ENCODE measurements at places on chromosomes 5 and 9. TPM values are rescaled to one million over a fixed set of nuclear protein-coding genes. Genes with fewer than 3 reads are reported as not detected.

DNA sequence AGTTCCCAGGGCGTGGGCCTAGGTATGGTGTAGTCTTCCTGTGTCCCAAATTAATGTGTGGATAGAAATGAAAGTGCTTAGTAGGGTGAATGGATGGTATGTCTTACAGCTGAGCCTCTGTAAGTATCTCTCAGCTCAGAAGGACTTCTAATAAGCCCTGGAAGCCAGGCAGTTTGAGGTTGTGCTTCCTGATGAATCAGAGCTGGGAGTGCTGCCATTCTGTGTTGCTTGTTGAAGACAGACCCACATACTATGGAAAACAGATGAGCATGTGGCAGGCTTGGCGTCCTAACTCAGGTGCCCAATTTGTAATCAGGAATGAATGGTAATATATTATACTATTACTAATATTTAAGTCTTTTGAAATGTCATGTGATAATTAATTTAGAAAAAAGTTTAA lies 69.8 kb downstream of the CMYA5 start:
- H3K27me3 ChIP-seq, result no peaks in the 10 kb centered on the region
- H3K4me1 ChIP-seq, result no peaks in the 10 kb centered on the region
- H3K4me3 ChIP-seq, result no peak overlapping the region
- DNase-seq, result no peak
- H3K36me3 ChIP-seq, result no peaks in the 10 kb centered on the region

GRCh38 chr5:98588215-98588614 lies 185.2 kb upstream of the RGMB start:
- no peaks in the 10 kb centered on the region for H3K4me1 ChIP-seq
- H3K36me3 ChIP-seq, result no peaks in the 10 kb centered on the region
- no peak overlapping the region for H3K27ac ChIP-seq
- DNase-seq, result no peak

GRCh38 chr5:119187776-119188529 lies 117.1 kb downstream of the DMXL1 start:
- no peak for DNase-seq
- no peak overlapping the region for H3K4me3 ChIP-seq
- H3K27me3 ChIP-seq, result no peaks in the 10 kb centered on the region
- no peaks in the 10 kb centered on the region for H3K4me1 ChIP-seq

- no peaks in the 10 kb centered on the region for H3K36me3 ChIP-seq
- H3K27ac ChIP-seq, result no peak overlapping the region
- H3K4me3 ChIP-seq, result no peak overlapping the region
These were observed 25.2 kb downstream of the SLC25A48 start for GRCh38 chr5:135859641-135860040.

- peaks cover 5% of the 10 kb centered on the region for H3K4me1 ChIP-seq
- no peaks in the 10 kb centered on the region for H3K27me3 ChIP-seq
- no peak overlapping the region for H3K4me3 ChIP-seq
- H3K36me3 ChIP-seq, result no peaks in the 10 kb centered on the region
These were observed 97.4 kb upstream of the IFNK start for GRCh38 chr9:27426511-27427271.

- H3K4me1 ChIP-seq, result no peaks in the 10 kb centered on the region
- no peak overlapping the region for H3K4me3 ChIP-seq
- no peaks in the 10 kb centered on the region for H3K36me3 ChIP-seq
- DNase-seq, result no peak
- H3K27me3 ChIP-seq, result no peaks in the 10 kb centered on the region
These were observed 128.3 kb downstream of the MARCHF11 start for GRCh38 chr5:16051246-16051755.

The ZDHHC12 gene
- total RNA-seq, result 37.0 TPM

All from thoracic aorta (tissue), 2 donors.